ENCODE measurements at places on chromosomes 12 and 14. TPM values are rescaled to one million over a fixed set of nuclear protein-coding genes. Genes with fewer than 3 reads are reported as not detected.

The PIWIL1 gene
- not detected for total RNA-seq

GRCh38 chr12:121441555-121441954, 41.6 kb downstream of the RNF34 start:
- no peak for DNase-seq

The DTX1 gene
- total RNA-seq: not detected

DNA sequence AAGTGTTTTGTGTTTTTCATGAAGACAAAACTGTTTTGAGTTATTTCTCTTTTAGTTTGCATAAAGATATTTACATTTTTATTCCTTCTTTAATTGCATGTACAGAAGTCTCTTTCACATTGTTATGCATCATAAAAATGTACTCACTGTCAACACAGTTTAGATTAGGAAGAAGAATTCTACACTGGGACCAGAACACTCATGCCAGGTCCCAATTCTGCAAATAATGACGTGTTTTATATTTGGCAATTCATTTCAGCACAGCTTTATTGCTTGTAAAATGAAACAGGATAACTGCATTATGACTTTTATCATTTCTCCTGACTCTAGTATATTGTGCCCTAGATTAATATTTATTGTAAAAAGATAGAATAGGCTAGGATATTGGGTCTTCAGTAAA, 369.2 kb downstream of the NAV3 start:
- DNase-seq: peak; percentile 36

The KCNH3 gene
- total RNA-seq: under 0.01 TPM

GRCh38 chr14:75299059-75299458, 20.4 kb downstream of the FOS start:
- DNase-seq: peak; percentile 93

The KDM5A gene
- total RNA-seq: 77.3 TPM

The TMEM30B gene
- not detected for total RNA-seq

- DNase-seq: no peak
Measured at GRCh38 chr14:53884601-53885000, 72.0 kb downstream of the BMP4 start.

The ALG10B gene
- total RNA-seq: 4.8 TPM

GRCh38 chr12:40969796-40970195, 218.3 kb upstream of the PDZRN4 start:
- no peak for DNase-seq

- no peak for DNase-seq
Measured at GRCh38 chr12:59185295-59185694, 265.0 kb upstream of the LRIG3 start.

DNA sequence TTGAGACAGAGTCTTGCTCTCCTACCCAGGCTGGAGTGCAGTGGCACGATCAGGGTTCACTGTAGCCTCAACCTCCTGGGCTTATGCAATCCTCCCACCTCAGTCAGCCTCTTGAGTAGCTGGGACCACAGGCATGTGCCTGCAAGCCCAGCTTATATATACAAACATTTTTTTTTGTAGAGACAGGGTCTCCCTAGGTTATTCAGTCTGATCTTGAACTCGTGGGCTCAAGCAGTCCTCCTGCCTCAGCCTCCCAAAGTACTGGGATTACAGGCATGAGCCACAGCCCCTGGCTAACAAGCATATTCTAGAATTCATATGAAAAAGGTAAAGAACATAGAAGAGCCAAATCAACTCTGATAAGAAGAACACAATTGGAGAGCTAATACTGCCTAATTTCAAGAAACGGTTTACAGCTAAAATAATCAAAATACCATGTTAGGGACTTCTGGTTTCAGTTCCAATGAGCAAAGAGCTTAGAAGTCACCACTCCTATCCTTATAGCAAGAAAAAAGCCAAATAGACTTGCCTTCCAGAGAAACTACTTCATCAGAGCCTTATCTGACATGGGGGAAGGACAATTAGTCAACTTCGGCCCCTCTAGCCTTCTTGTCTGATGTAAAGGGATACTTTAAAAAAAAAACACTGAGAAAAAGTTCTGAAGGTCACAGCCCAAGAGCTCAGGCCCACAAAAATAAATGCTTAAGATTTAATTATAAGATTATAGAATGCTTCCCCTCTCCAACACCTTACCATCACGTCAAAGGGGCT, 37.6 kb downstream of the TMEM116 start:
- peak; percentile 67 for DNase-seq

The SINHCAF gene
- 28.3 TPM for total RNA-seq

DNA sequence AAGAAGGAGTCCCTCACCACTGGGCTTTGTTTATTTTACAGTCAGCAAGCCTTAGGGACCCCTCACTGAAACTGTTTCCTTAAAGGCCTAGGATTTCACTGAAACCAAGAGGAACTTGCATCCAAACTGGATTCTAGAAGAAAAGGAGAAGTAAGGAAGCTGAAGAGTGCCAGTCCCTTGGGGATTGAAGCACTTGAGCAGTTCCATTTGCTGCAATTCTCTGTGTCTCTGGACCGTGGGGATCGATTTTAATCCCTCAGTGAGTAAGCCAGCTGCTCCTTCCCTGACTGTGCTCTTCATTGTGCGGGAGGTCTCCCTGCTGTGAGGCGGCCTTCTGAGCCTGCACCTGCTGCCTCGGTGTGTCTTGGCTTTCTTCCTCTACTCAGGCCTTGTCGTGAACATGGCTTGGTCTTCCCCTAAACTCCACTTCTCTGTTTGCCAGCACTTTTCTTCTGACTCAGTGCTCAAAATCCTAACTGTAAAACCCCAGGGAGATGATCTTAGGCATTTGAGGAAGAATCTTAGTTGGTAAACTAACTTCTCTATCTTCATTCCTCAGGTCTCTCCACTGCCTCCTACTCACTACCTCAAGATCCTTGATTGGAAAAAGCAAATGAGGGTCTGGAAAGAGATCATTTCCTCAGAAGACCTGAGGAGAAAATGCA, 132.6 kb downstream of the SLC38A6 start:
- no peak for DNase-seq

The SYCP3 gene
- total RNA-seq: under 0.01 TPM

GRCh38 chr14:30957813-30958370, 67.6 kb upstream of the AP4S1 start:
- DNase-seq: no peak

GRCh38 chr12:7892186-7892980, 19.7 kb upstream of the SLC2A14 start:
- DNase-seq: no peak

The RBM25 gene
- total RNA-seq: 33.8 TPM

GRCh38 chr12:106255952-106256351, 8.1 kb upstream of the CKAP4 start:
- no peak for DNase-seq

GRCh38 chr12:26668847-26669246, 164.1 kb downstream of the ITPR2 start:
- DNase-seq: no peak

- DNase-seq: peak; percentile 94
Measured at GRCh38 chr14:68550338-68550715, 242.5 kb downstream of the ZFP36L1 start.

GRCh38 chr14:32434880-32435279, 105.8 kb downstream of the AKAP6 start:
- DNase-seq: no peak

DNA sequence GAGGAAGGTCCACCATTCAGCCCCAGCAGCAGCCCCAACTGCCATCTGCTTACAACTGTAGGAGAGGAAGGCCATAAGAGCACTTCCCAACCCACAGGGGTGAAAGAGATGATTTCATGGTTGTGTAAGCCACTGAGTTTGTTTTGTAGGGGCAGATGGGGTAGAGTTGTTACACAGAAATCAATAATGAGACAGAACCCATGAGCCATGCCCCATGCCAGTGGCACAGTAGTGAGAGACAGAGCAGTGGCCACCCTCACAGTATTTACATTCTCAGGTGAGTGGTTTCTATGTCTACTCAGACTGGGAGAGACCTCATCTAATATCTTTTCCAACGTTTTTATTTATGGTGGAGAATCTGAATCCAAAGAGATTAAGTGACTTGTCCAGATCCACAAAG, 68.6 kb downstream of the NUAK1 start:
- no peak for DNase-seq

The TGM1 gene
- total RNA-seq: 2.2 TPM

The TMEM119 gene
- 186 TPM for total RNA-seq

The ALX1 gene
- total RNA-seq: 0.64 TPM

DNA sequence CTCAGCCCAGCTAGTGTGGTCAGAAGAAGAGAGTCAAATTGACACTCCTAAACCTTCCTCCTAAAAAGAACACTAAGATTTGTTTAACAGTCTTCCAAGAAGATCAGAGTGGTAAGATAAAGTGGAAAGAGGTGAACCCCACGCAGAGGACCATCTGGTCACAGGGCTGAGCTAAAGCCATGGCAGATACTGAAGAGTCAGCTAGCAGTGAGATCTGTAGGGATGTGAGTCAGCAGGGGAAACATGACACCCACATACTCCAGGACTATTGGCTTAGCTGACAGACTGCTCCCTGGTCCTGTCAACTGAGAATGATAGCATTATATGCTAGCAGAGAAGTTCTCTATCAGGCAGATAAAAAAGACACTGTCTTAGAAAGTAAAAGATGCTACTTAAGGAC, 269.4 kb upstream of the ALG10 start:
- no peak for DNase-seq
